ENCODE measurements at places on chromosomes 4 and X. TPM values are rescaled to one million over a fixed set of nuclear protein-coding genes. Genes with fewer than 3 reads are reported as not detected.

DNA sequence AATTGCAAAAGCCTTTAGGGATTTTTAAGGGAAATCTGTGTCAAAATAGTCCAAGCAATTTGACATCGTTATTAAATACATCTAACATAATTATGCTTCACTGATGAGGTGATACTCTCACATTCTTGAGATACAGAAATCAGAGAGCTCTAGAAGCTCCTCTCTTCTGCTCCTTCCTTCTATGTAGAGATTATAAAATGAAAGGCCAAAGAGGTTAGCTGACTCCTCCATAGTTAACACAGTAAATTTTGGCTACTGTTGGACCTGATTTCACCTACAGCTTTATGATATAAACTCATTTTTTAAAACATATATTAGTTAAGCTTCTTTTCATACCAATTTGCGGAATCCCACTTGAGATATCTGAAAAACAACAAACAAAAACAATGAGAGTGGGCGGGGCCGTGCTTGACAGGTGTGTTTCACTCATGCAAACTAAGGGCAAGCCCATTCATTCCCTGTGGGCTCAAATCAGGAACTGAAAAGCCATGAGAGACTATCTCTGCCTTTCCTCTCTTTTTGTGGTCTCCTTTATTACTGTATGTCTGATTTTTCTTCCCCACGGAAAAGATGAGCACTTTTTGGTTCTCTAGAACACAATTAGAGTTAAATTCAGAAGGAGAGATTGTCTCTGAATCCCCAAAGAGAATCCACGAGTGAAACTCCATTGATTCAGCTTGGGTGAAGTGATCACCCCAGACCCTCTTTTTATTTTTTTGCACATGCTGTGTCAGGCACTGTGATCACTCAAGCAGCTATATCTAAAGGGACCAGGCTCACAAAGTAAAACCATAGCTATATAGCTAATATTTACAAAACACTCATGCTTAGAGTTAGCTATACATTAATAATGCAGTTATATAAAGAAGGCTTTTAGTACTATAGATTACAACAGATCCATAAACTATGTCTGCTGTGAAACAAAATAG lies 566.3 kb downstream of the IL15 start:
- no peak overlapping the region for H3K27ac ChIP-seq
- H3K36me3 ChIP-seq = no peaks in the 10 kb centered on the region
- H3K4me3 ChIP-seq = no peak overlapping the region

- H3K4me1 ChIP-seq = no peaks in the 10 kb centered on the region
- no peak for DNase-seq
- H3K27ac ChIP-seq = no peak overlapping the region
- no peaks in the 10 kb centered on the region for H3K36me3 ChIP-seq
These were observed 152.3 kb downstream of the LRBA start for GRCh38 chr4:150862829-150863228.

- H3K4me3 ChIP-seq = no peak overlapping the region
- DNase-seq = no peak
- peak overlapping the region; percentile 62 for H3K27ac ChIP-seq
- no peaks in the 10 kb centered on the region for H3K27me3 ChIP-seq
- no peaks in the 10 kb centered on the region for H3K36me3 ChIP-seq
- H3K4me1 ChIP-seq = no peaks in the 10 kb centered on the region
These were observed 607.1 kb upstream of the DIPK2B start for GRCh38 chrX:45807572-45808425.

GRCh38 chrX:115911967-115912366 lies 258.6 kb upstream of the AGTR2 start:
- no peaks in the 10 kb centered on the region for H3K4me1 ChIP-seq
- H3K27me3 ChIP-seq = peaks cover 43% of the 10 kb centered on the region
- DNase-seq = no peak
- H3K4me3 ChIP-seq = no peak overlapping the region
- H3K27ac ChIP-seq = no peak overlapping the region

DNA sequence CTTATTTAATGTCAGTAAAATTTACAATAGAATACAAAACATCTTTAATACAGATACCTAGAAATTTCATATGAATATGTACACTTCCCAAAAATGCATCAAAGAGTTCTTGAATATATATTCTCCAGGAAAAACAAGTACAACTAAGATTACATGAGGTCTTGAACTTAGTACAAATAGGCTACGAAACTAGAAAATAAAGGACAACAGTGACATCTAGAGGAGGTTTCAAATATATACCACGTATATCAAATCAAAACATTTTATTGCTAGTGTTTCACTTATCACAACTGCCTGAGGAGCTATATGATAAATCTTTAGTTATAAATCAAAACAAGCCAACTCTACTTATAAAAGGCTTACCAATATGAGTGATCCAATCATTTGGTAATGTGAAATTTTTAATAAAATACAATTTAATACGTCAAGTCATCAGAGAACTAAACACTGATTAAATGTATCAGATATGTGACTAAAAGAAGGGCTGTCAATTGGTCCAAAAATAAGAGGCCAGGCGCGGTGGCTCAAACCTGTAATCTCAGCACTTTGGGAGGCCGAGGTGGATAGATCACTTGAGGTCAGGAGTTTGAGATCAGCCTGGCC lies 36.6 kb downstream of the ANAPC10 start:
- H3K36me3 ChIP-seq = no peaks in the 10 kb centered on the region
- H3K4me3 ChIP-seq = no peak overlapping the region
- no peaks in the 10 kb centered on the region for H3K27me3 ChIP-seq
- no peaks in the 10 kb centered on the region for H3K4me1 ChIP-seq

DNA sequence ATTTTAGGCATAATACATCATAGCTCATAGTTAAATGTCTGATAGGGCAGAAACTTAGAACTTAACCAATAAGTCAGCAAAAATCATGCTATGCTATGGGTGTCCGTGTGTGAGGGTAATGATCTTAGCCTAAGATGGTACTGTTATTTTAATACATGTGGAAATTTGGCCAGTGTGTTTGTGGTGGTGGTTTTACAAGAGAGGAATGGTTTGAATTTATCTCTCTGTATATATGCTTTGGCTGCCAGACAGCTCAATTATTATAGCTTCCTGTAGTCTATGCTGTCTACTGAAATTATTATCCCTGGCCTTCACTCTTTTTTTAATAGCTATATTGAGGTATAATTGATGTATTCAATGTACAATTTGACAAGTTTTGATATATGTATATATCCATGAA lies 21.3 kb downstream of the ZNF330 start:
- no peaks in the 10 kb centered on the region for H3K27me3 ChIP-seq
- H3K27ac ChIP-seq = no peak overlapping the region
- no peaks in the 10 kb centered on the region for H3K36me3 ChIP-seq
- DNase-seq = no peak
- H3K4me1 ChIP-seq = no peaks in the 10 kb centered on the region
- H3K4me3 ChIP-seq = no peak overlapping the region

GRCh38 chr4:25953740-25954139 lies 39.7 kb downstream of the SMIM20 start:
- H3K4me3 ChIP-seq = no peak overlapping the region
- no peaks in the 10 kb centered on the region for H3K4me1 ChIP-seq
- H3K27me3 ChIP-seq = no peaks in the 10 kb centered on the region
- H3K27ac ChIP-seq = no peak overlapping the region
- H3K36me3 ChIP-seq = no peaks in the 10 kb centered on the region

GRCh38 chrX:3177851-3178250 lies 136.6 kb downstream of the ARSF start:
- H3K4me3 ChIP-seq = no peak overlapping the region
- no peak for DNase-seq
- peaks cover 6% of the 10 kb centered on the region for H3K27me3 ChIP-seq
- H3K36me3 ChIP-seq = no peaks in the 10 kb centered on the region
- H3K27ac ChIP-seq = no peak overlapping the region
- no peaks in the 10 kb centered on the region for H3K4me1 ChIP-seq

DNA sequence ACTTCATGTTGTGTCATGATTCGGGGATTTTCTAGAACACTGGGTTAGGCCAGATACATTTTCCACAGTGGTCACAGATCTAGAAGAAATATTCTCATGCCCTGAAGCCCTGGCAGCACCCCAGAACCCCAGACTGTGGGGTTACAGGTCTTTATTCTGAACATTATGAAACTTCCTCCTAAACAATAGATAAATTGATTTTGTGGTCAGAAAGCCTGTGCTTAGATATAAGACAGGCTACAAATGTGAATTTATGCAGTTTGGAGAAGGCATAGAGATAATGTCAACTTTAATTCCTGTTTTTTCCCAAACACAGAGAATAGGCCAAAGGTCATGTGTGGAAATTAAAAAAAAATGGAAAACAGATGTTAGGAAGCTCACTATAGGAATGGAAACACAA lies 492.9 kb downstream of the SPRY1 start:
- H3K4me3 ChIP-seq = no peak overlapping the region
- no peaks in the 10 kb centered on the region for H3K36me3 ChIP-seq
- no peaks in the 10 kb centered on the region for H3K4me1 ChIP-seq
- H3K27me3 ChIP-seq = no peaks in the 10 kb centered on the region
- DNase-seq = no peak

- no peaks in the 10 kb centered on the region for H3K4me1 ChIP-seq
- peak; percentile 84 for DNase-seq
- peak within 1 kb of the TSS; percentile 62 for H3K4me3 ChIP-seq
- H3K36me3 ChIP-seq = no peaks in the 10 kb centered on the region
- H3K27me3 ChIP-seq = no peaks in the 10 kb centered on the region
- peak within 1 kb of the TSS; percentile 97 for H3K27ac ChIP-seq
These were observed at the start of gene SRD5A3 for GRCh38 chr4:55345980-55346850. Gene SRD5A3, plus strand, starts transcription at chr4:55346242. Its CDS starts 95 bp downstream, at chr4:55346337.

- no peaks in the 10 kb centered on the region for H3K4me1 ChIP-seq
- no peaks in the 10 kb centered on the region for H3K27me3 ChIP-seq
- no peak for DNase-seq
These were observed 66.3 kb downstream of the SRPX start for GRCh38 chrX:38154340-38154739.

DNA sequence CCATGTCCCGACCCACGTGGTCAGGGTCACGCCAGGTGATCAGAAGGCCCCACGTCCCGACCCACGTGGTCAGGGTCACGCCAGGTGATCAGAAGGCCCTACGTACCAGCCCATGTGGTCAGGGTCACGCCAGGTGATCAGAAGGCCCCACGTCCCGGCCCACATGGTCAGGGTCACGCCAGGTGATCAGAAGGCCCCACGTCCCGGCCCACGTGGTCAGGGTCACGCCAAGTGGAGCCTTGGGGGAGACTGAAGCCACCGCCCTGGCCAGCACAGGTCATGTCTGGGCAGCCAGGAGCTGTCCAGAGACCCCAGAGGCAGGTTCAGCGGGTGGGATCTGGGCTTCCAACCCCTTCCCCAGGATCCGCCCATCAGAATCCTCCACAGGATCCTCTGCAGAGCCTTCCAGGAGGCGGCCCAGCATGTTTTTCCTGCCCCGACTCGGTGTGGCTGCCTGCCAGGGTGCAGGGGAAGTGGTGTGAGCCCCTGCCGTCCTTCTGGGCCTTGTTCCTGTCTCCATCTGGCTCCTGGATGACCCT lies 58.4 kb downstream of the FAM53A start:
- no peak overlapping the region for H3K27ac ChIP-seq
- H3K4me3 ChIP-seq = no peak overlapping the region
- H3K27me3 ChIP-seq = no peaks in the 10 kb centered on the region
- DNase-seq = no peak
- H3K4me1 ChIP-seq = no peaks in the 10 kb centered on the region

- no peaks in the 10 kb centered on the region for H3K36me3 ChIP-seq
- H3K4me3 ChIP-seq = no peak overlapping the region
- no peaks in the 10 kb centered on the region for H3K27me3 ChIP-seq
- H3K27ac ChIP-seq = no peak overlapping the region
- DNase-seq = no peak
- H3K4me1 ChIP-seq = no peaks in the 10 kb centered on the region
These were observed 14.9 kb downstream of the RAB33A start for GRCh38 chrX:130186651-130187050.

- H3K27ac ChIP-seq = no peak overlapping the region
- no peaks in the 10 kb centered on the region for H3K27me3 ChIP-seq
- H3K4me3 ChIP-seq = no peak overlapping the region
- no peak for DNase-seq
- no peaks in the 10 kb centered on the region for H3K4me1 ChIP-seq
- no peaks in the 10 kb centered on the region for H3K36me3 ChIP-seq
These were observed 159.4 kb downstream of the MGST2 start for GRCh38 chr4:139824882-139825522.

DNA sequence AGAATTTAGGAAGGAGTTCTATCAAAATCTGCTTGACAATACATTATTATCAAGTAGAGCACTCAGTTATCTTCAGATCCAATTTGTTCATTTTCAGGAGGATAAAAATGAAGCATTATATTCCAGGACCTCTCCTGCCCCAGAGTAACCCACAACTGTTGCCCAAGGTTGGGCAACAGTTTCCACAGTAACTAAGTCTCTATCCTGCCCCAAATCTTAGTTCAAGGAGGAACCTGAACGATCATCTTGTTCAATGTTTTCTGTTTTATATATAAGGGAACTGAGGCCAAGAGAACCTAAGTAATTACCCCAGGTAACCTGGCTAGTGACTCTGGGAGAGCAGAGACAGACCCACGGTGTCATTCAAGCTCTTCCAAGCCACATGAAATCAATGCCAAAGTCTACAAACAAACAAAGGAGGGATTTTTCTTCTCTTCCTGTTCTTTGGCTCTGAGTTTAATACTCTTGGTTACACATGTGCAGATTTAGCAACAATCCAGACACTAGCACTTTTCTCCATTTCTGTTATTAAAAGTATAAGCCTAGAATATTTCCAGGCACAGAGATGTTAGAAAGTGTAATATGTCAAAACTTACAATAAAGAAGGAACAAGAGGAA lies 105.6 kb downstream of the C4orf51 start:
- DNase-seq = peak; percentile 45
- H3K4me1 ChIP-seq = peaks cover 4% of the 10 kb centered on the region
- no peaks in the 10 kb centered on the region for H3K36me3 ChIP-seq
- no peak overlapping the region for H3K4me3 ChIP-seq

DNA sequence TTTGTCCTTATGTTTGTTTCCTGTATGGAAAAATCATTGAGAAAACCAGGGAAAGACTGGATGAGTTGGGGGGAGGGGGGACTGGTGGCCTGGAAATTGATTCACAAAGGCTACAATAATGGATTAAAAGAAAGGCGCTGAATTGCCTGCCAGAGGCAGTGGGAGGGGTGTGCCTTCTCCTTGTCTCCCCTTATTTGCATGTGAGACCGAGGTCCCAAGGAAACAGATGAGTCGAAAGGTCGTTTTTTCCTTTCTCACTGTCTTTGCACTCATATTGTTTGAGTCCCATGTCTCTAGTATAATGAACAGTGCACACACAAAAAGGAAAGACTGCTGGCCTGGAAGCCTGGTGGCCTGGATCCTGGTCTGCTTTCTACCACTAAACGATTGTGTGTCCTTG lies 86.6 kb upstream of the ZDHHC15 start:
- H3K36me3 ChIP-seq = no peaks in the 10 kb centered on the region
- no peaks in the 10 kb centered on the region for H3K4me1 ChIP-seq
- H3K4me3 ChIP-seq = no peak overlapping the region
- no peak for DNase-seq

GRCh38 chr4:55125763-55126541 lies 557 bp upstream of the KDR start:
- H3K27me3 ChIP-seq = no peaks in the 10 kb centered on the region
- no peaks in the 10 kb centered on the region for H3K4me1 ChIP-seq
- H3K4me3 ChIP-seq = peak overlapping the region; percentile 51
- H3K36me3 ChIP-seq = no peaks in the 10 kb centered on the region
- peak overlapping the region; percentile 30 for H3K27ac ChIP-seq

CDKL2 gene
- total RNA-seq = 0.16 TPM

MAGED4B gene
- total RNA-seq = 2.2 TPM

RNF128 gene
- 1.1 TPM for total RNA-seq

FRMPD4 gene
- under 0.01 TPM for total RNA-seq

Measured in breast epithelium (tissue), 4 donors.